ENCODE measurements at places on chromosomes 12 and 14.

GRCh38 chr12:125412506-125412905 lies 347.3 kb downstream of the AACS start:
- no peak for DNase-seq

- no peak for DNase-seq
Measured at GRCh38 chr12:52715416-52715815, 12.1 kb upstream of the KRT77 start.

- DNase-seq = peak; percentile 35
Measured at GRCh38 chr14:21300892-21301291, 21.0 kb downstream of the RPGRIP1 start.

DNA sequence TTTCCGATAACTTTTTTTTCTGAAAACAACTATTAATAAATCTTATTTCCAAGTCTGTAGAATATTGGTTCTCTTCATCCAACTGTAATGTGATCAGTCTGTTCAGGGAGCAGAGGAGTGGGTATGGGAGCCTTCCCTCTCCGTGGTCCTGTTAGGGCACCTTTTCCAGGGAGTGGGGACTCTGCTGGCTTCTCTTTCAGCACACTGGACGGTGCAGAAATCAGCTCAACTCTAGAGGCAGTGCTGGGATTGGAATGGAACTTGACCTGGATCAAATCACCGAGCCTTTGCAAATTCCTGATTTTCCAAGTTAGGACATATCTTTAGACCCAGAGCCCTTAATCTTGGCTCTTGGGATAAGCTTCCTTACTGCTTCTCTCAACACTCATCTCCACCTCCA lies 630.4 kb downstream of the DIO2 start:
- DNase-seq = no peak

- DNase-seq = no peak
Measured at GRCh38 chr12:25743679-25744215, 190.7 kb upstream of the LMNTD1 start.

DNA sequence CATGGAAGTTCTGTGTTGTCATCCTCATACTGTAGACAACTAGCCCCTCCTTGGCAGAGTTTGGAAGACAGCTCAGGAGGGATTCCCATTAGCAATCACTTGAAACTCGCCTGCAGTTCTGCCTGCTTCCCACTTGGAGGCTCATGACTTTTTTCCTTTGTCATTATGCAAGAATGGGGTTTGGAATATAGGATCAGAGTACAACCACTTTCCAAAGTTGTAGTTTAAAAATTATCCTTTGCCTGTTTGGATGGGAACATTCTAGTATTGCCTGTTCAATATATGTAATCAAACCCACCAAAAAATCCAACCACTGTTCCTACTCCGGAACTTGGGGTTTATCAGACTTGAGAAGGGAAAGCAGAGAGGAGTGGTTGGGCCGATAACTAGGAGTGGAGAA lies 2.1 kb upstream of the GPD1 start:
- DNase-seq = peak; percentile 49

DNA sequence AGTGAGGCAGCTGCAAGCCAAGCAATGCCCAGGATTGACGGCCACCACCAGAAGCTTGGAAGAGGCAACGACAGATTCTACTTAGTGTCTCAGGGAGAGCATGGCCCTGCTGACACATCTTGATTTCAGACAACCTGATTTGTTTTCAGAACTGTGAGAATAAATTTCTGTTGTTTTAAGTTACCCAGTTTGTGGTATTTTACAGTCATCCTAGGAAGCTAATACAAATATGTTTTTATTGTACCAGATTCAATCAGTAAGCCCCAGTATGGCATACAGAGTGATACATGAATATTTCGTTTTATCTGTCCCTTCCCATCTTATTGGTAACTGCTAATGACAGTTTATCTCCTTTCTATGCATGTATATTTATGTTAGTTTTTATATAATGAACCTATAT lies 62.3 kb downstream of the SAMD4A start:
- DNase-seq = no peak

GRCh38 chr14:84927096-84927827 lies 602.7 kb upstream of the FLRT2 start:
- DNase-seq = no peak

GRCh38 chr14:52876806-52877205 lies 74.0 kb downstream of the FERMT2 start:
- DNase-seq = no peak

- DNase-seq = no peak
Measured at GRCh38 chr12:65622056-65622455, 202.2 kb upstream of the HMGA2 start.

DNA sequence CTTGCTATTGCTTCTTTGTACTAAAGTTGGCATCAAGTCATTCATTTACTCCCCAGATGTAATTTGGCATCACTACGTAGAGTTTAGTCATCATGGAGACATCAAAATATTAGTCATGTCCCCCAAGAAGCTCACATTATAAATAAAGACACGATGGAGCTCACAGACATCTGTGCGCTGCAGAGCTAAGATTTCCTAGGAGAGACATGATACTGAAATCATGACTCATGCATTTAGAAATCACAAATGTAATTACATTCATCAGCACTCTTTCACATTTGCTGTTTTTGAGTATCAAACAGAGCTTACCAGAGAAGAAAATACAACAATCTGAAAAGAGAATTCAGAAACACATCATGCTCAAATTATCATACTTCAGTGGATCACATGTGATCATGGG lies 169.8 kb downstream of the LRIG3 start:
- DNase-seq = no peak

GRCh38 chr12:63037746-63038712 lies 103.1 kb upstream of the PPM1H start:
- DNase-seq = no peak

GRCh38 chr12:86367137-86367536 lies 110.9 kb upstream of the MGAT4C start:
- DNase-seq = no peak

DNA sequence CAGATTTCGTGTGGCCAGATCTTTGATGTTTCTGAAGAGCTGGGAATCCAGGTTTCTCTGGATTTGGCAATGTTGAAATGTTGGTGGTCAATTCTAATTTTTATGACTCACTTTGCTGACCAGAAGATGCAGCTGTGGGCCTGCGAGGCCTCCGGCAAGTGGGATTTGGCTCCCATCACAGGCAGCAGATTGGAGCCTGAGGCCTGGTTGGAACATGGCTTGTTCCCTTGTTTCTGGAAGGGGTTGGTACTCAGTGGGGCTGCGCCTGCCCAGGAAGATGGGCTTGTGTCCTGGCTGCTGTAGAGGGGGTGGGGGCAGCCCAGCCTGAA lies 23.1 kb downstream of the FBRSL1 start:
- no peak for DNase-seq

GRCh38 chr12:113416091-113416754 lies 6.0 kb upstream of the SDSL start:
- peak; percentile 79 for DNase-seq

Measured in suppressor macrophage treated with lipopolysaccharide for 1 hour (primary cell).